ENCODE measurements at places on chromosomes 7 and 10.
A peak's percentile ranks its signal among the peaks of the same experiment; 100 is the strongest.

DNA sequence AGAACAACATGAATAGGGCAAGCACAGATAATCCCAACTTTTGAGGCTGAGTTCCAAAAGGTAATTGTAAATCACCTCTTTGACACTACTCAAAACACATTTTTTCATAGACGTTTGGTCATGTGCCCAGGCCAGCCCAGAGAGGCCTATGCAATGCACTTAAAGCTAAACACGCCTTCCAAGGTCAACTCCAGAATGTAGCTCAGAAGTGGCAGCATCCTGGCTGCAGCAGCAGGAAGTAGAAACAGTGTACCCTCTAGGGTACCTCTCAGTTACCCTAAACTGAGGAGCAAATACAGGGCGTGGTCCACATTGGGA lies 58.7 kb downstream of the OSBPL3 start:
- no peak for DNase-seq

- no peak for DNase-seq
These were observed at the start of gene ODAD2 for GRCh38 chr10:27998954-27999275. TSS of gene ODAD2 (minus strand) at chr10:27999079. CDS start at chr10:27995142, 3,937 bp downstream.

- DNase-seq: no peak
These were observed 86.6 kb downstream of the COL28A1 start for GRCh38 chr7:7449055-7449454.

DNA sequence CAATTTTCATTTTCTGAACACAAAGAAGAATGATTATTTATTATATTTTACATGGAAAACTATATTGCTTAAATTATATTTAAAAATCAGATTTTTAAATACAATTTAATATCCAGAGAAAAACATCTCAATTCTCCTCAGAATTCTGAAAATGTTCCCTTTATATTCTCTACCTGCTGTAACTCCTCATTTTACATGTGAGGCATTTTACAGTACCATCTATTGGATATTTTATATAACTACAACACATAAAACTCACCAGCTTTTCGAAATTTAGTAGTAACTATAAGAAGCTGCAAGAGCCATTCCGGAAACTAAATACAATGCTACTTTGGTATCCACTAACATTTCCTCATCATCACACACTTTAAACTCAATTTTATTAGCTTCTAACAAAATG lies 264.6 kb downstream of the DGKB start:
- no peak for DNase-seq

DNA sequence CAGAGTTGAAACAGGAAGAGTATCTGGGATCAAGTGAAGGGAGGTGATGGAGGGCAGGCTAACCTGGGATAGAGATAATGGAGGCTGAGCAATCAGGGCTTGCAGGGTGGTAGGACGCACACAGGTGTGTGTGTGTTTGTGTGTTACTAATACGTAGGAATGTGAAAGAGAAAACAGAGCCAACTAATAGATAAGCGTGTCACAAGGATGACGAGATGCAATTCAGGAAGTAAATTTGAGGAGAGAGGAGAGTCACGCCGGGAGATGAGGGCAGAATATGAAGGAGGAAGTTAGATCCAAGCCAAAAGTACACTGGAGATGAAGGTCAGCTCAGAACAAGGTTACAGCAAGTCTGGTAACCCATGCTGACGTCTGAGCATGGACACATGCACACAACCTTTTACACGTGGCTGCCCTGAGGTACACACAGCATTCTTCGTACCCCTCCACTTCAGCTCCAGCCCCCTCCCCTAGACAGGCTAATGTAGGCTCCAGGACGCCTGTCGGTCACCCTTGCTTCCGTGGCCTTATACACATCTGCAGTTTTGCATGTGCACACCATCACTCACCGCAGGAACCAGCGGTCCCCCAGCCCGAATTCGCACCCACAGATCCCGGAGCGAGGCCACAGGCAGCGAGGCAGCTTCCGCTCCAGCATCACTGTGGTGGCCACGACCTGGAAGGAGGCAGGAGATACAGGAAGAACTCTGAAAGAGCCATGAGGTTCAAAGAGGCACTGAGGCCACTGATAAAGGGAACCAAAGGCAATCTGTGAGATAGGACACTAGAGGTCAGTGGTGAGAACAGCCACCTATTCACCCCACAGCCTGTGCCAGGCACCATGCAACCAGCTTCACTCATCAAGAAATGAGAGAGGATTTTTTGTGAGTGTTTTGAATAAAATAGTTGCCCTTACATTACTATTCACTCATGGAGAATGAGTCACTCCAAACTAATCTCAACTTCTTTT lies 23.7 kb upstream of the TRPV6 start:
- DNase-seq: no peak

DNA sequence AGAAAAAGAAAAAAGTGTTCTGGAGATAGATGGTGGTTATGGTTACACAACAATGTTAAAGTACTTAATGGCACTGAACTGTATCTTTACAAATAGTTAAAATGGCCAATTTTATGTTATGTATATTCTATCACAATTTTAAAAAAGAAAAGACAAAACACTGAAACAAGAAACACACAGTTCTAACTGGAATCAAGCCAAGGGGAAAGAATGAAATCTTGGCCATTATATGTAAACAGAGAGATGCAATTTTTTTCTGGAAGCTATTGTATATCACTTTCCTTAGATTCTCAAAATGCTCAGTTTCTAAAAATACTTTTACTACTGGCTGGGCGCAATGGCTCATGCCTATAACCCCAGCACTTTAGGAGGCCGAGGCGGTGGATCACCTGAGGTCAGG lies 4.1 kb downstream of the COA1 start:
- DNase-seq: no peak

- no peak for DNase-seq
These were observed 232.1 kb upstream of the PCLO start for GRCh38 chr7:83394776-83395175.

DNA sequence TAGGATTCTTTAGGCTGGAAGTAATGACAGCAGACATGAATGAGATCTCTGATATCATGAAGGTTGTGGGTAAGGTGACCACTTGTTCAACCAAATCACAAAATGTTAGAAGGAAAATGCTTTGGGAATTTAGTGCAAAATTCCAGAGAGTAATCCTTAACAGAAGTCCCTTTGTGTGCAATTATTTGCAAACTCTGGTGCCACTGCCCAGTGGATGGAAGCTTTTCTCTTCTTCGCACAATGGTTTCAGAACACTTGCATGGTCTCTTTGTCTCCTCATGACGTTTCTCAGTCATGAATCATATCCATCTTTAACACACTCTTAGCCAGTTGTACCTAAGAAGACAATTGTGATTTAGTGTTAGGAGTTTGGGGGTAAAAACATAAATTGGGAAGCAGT lies 570.4 kb upstream of the ANKRD30A start:
- no peak for DNase-seq

GRCh38 chr10:1070919-1071318 lies 14.7 kb downstream of the WDR37 start:
- DNase-seq: no peak

DNA sequence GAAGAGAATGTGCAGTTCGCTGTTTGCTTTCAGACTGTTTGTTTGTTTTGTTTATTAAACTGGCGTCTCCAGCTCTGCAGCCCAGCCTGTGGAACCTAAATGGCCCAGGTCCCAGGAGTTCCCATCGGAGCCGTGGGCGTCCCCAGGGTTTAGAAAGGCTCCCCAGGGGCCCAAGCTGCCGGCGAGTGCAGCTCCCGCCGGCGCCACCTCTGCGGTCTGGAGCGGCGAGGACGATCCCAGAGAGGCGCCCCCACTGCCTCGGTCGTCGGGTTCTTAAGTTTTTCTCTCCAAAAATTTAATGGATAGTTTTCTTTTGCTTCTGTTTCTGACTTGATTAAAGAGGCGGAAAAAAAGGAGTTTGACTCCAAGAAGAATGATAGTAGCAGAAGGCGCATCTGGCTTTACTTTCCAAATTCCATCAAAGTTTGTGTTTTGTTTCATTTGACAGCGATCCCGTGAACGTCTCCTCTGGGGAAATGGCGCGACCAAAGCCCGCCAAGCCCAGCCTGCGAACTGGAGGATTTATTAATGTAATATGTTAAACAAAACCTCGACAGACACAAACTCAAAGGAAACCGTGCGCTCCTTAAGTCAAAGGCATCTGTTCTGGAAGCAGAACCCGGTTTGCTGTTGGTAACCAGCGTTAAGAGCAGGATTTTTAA lies 718 bp upstream of the FZD1 start:
- DNase-seq: peak; percentile 66

- no peak for DNase-seq
These were observed 89.2 kb upstream of the MKLN1 start for GRCh38 chr7:131238347-131238931.

DNA sequence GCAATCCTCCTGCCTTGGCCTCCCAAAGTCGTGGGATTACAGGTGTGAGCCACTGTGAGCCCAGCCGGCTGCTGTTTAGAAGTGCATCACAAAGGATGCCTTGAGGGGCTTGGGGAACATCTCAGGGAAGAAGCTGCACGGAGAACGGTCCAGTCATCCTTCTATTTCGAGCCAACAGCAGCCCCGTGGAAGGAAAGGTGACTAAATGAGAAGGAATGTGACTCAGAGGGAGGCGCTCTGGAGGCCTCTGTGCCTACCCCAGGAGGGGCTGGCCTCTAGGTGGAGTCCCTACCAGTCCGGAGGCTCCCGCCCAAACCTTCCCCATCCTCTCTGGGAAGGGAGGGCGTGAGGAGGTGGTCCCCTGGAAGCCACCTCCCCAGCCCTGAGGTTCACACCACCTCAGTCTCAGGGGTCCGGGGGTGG lies 76.2 kb downstream of the CTBP2 start:
- no peak for DNase-seq

DNA sequence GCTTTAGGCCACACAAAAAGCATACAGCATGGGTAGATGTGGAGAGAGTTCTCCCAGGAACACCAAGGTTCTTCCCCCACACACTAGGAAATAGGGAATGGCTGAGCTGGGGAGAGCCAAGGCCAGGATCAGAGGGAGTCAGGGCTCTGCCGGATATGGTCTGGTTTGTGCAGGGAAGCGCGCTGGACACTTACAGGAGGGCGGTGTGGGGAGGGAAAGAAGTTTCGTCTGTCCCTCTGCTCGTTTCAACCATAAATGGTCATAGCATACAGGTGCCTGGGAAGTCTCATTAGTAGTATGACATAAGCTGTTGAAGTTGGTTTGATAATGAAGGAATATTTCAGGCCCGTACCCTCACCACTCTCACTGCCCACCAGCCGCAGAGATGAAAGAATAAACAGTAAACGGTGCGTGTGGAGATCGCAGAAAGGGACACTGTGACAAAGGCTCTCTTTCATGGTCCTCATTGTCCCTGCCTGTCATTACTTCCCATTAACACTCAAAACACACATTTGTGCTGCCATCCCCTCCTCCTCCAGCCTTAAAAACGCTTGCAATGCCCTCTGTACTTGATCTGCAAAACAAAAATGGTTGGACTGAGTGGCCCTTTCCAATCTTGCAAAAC lies 207.2 kb downstream of the CELF2 start:
- DNase-seq: no peak

GRCh38 chr7:143296686-143297085 lies 8.5 kb downstream of the CASP2 start:
- DNase-seq: no peak

GRCh38 chr7:43637114-43637806 lies 54.4 kb downstream of the STK17A start:
- no peak for DNase-seq

DNA sequence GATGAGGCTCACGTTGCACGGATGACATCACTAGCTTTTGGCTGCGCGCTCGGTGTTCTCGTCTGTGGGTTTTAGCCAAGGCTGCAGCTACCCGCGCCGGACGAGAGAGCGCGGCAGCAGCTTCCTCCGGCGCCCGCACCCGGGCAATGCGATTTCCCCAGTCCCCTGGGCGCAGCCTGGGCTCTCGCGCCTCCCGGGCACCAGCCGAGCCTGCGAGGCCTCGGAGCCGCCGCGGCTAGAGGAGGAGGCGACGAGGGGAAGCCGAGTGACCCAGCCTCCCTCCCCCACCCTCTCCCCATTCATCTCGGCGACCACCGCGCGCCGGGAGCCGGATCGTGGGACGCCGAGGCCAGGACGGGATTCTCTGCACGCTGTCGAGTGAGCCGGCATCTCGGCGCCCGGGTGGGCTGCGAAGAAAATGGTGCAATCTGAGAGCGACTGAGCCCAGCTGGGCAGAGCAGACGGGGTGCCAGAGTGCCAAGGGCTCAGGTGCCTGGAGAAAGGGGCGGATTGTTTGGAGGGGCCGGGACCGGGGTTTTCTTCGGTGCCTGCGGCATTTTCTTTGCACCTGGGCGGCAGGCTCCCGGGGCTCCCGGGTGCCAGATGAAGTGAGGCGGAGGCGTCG lies 1.2 kb upstream of the TMEM178B start:
- DNase-seq: peak; percentile 86

- DNase-seq: no peak
These were observed 219.6 kb downstream of the ELFN1 start for GRCh38 chr7:1889556-1890181.

DNA sequence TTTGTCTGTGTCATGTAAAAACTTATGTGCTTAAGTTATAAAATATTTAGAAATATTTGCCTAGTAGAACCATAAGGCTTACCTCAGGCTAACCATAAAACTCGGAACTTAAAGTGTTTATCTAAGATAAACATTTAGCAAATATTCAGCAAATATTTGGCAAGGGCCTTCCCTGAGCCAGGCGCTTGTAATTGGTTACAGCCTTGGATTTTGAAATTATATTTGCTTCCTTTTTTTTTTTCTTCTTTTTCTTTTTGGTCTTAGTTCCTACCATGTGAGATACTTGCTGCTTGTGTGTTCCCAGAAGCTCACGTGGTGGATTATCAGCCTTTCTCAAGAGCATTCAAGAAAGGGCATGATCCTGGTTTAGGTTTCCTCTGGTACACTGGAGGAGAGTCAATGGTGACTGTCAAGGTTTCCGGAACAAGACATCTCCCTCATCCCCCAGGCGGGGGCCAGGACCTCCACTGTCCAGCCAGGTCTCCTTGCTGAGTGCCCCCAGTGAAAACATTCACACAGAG lies 5.2 kb upstream of the BRI3 start:
- DNase-seq: no peak

GRCh38 chr10:92742331-92743228 lies 52.8 kb downstream of the HHEX start:
- DNase-seq: no peak

DNA sequence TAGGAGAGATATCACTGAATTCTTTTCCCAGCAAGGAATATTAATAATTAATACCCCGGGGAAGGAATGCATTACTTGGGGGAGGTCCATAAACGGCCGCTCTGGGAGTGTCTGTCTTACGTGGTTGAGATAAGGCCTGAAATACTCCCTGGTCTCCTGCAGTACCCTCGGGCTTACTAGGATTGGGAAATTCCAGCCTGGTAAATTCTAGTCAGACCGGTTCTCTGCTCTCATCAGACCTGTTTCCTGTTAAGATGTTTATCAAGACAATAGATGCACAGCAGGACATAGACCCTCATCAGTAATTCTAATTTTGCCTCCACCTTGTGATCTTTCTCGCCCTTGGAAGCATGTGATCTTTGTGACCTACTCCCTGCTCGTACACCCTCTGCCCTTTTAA lies 162.8 kb upstream of the KCND2 start:
- no peak for DNase-seq

DNA sequence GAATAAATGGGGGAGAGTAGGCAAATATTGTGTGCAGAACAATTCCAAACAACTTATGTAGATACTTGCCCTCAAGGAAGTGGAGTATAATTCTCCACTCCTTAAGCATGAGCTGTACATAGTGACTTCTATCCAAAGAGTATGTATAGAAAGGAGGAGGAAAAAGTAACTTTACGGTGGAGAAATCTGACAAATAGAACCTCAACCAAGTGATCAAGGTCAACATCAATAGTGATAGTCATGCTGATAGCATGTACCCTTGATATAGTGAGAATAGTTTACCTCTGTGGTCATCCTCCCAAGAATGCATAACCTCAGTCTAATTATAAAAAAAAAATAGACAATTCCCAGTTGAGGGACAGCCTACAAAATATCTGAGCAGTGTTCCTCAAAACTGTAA lies 89.1 kb upstream of the NANOS1 start:
- no peak for DNase-seq

GRCh38 chr10:103666087-103666761 lies 172.7 kb downstream of the NEURL1 start:
- DNase-seq: no peak
